NCI-H1417 (cell line): ENCODE measurements at places on chromosomes 7 and 10.

DNA sequence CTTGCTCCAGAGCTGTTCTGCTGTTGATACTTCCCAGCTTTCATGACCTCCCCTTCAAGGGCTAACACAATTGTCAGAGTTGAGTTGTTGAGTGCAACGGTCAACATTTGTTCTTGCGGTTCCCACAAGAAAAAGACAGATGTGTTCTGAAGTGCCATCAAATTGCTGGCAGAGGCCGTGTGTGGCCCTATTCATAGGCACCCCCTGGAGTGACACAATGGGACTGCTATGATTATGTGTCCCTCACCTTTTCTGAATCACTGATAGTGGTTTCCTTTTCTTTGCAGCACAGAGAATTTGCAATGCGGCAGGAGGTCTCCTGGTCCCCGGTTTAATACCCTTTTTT, 5.8 kb upstream of the IGFBP1 start:
- peak; percentile 86 for DNase-seq

- no peak for DNase-seq
Observed at GRCh38 chr7:86411814-86412213, 231.9 kb upstream of the GRM3 start.

- no peak for DNase-seq
Observed at GRCh38 chr10:507908-508444, 181.5 kb downstream of the DIP2C start.

DNA sequence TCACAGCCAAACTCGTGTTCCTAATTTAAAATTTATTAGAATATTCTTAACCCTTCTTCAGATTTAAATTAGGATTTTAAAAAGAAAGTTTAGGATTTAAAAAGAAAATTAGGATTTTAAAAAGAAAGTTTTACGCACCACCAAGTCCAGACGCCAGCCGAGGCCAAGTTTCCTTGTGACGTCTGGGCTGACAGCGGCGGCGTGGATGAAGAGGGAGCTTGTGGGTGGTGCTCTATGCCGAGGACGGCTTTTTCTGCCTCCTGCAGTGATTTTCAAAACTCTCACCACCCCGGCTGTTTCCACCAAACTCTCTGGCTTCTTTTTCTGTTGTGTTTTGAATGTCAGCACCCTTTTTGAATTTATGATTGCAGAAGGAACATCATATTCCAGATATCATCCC, 252.9 kb downstream of the DNAJB6 start:
- DNase-seq, result no peak

DNA sequence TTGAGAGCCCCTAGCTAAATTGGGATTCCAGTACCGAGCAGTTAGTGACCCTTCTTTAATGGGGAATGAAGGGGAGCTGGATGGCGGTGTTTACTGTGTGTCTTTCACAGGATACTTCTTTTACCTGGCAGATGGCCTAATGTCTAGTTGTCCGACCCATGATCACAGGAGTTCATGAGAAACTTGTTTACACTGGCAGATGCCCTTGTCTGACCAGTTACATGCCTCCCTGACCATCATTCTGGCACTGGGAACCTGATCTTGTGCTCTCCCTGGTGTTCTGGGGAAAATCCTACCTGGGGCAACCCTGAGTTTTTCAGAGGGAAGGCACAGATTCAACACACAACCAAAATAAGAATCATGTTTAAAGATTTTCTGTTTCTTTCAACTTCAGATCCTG, 120.1 kb upstream of the SLC13A1 start:
- DNase-seq, result no peak

DNA sequence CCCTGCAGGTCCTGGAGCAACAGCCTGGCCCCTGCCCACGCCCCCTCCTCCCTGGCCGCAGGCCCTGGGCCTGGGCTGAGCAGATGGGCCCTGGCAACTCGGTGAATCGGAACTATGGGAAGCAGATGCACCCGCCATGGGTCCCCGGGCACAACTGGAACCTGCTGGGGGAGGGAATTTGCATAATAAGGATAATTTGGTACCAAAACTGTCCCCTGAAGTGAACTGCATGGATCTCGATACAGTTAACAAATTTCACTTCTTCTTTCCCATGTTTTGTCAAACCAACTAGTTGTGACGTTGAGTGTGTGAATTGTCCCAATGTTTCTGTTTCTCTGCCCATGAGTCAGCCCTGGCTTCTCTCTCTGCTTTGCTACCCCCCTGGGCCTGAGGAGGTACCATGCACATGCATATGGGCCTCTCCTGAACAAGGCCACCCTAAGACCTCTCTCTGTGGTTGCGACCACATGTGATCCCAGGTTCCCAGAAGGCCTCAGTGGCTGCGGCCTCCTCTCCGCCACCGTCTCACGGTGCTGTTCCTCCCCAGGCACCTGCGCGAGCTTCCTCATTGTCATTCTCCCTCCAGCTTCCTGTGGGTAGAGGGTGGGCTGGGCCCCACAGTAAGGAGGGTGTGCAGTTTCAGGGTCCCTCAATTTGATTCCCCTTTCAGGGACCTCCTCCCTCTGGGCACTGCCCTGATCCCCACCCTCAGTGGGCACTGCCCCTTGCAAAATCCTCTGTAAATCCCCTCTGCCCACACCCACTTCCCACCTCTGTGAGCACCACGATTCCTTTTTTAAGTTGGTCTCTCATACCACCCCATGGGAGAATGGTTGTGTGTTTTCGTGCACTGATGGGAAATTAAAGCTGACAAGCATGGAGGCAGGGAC, 40.0 kb downstream of the FIGNL1 start:
- DNase-seq, result no peak

- DNase-seq, result no peak
Observed at GRCh38 chr10:54880996-54881395, 80.0 kb upstream of the PCDH15 start.

DNA sequence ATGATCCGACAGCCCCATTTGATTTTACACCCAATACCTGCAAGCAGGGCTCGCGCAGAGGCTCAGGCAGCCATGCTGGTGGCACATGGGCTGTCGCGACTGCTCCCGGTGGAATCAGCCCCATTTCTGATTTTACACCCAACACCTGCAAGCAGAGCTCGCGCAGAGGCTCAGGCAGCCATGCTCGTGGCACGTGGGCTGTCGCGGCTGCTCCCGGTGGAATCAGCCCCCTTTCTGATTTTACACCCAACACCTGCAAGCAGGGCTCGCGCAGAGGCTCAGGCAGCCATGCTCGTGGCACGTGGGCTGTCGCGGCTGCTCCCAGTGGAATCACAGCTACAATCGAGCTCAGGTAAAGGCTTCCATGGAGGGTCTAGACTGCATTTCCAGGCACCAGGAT, 244.1 kb downstream of the PTPRN2 start:
- DNase-seq, result no peak

GRCh38 chr7:8639668-8640067, 206.3 kb downstream of the NXPH1 start:
- DNase-seq, result no peak

DNA sequence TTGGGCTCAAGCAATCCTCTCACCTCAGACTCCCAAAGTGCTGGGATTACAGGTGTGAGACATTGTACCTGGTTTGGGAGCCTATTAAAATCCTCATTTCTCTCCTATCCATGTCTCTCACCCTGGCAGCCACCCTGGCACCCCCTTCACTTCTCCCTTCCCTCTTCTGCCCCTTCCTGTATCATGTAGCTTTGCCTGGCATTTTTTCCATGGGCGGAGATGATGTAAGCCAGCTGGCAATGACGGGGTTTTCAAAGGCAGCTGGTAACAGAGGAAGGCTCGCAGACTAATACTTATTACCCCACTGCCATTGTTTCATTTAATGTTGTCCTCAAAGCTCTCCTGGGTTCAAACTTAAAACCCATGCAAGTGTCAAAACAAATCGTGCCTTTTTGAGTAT, 61.9 kb downstream of the RGS10 start:
- no peak for DNase-seq

DNA sequence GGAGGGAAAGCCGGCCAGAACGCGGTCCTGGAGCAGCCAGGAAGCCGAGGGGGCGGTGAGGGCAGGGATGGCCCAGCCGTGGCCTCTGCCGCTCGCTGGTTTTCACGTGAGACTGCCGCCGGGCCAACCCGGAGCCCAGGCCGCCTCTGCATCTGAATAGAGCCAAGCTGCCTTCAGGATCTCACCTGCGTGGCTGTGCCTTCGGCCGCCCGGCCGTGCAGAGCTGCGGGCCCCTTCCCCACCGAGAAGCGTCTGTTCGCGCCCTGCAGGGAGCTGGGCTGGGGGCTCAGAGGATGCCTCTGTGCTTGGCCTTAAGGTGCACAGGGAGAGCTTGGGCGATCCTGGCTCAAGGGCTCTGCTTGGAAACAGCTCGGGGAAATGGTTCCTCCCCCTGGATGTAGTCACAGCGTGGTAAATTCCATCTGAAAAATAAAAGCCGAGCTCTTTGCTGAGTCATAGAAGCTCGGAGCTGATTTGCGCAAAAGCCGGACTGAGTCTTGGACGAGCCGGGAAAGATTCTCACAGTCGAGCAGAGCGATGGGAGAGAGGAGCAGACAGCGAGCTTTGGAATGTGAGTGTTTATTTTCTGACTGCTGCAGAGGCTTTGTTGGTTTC, at the start of gene JAKMIP3:
Gene JAKMIP3 (plus strand): TSS at position 456 of the 615 bp plus-strand sequence. CDS start 38,863 bp downstream, outside the sequence.
- peak; percentile 45 for DNase-seq

DNA sequence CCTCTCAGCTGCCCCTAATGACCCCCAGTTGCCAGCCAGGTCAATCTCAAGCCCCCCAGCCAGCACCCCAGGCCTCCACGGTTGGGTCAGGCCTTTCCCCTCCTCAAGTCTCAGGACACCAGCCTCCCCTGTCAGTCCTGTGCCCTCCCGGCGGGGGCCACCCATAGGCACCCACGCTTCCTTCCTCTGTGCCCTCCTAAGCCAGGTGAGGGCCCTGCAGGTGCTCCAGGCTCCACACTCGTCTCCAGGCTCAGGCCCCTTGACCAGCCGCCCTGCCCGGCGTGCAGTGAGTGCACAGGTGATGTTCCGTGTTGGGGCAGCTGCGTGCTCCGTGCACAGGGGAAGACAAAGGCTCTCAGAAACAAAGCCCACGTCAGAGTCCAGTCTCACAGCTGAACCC, 26.8 kb upstream of the ADGRA1 start:
- DNase-seq, result no peak

- no peak for DNase-seq
Observed at GRCh38 chr7:155577509-155577905, 31.1 kb upstream of the CNPY1 start.

- no peak for DNase-seq
Observed at GRCh38 chr10:71984809-71985388, 20.7 kb downstream of the CHST3 start.

GRCh38 chr7:114209968-114210367, 204.6 kb upstream of the FOXP2 start:
- no peak for DNase-seq

DNA sequence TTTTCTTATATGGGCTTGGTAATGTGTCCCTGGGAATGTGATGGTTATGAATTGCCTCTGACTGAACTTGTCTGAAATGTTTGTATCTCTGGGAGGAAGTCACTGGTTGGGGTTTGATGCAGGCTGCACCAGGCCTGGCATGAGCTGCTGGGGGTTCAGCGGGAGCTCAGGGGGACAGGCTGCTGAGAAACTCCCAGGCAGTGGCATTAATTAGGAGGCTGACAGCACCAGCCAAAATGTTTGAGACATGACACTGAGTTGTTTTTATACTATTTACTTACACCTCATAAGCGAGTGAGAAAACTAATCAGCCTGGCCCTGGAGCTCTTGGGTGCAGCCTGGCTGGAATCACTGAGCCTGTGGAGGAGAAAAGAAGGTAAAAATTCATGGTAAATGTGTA, 124.1 kb upstream of the SORCS3 start:
- DNase-seq, result no peak

DNA sequence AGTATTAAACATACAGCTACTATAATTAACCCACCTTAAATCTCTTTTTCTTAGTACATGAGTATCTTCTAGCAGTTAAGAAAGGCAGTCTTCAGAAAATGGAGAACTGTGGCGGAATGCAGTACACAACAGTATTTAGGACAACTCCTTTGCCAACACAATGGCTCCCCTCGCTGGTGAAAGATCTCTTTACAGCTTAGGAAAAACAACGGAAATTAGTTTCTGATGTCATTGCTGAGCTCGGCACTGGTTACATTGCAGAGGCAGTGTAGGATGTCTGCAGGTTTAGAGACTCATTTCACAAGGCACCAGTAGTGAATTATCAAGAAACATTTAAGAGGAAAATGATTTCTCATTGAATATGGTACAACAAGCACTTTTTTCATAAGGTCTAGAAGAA, 43.4 kb downstream of the GLRX3 start:
- peak; percentile 31 for DNase-seq

DNA sequence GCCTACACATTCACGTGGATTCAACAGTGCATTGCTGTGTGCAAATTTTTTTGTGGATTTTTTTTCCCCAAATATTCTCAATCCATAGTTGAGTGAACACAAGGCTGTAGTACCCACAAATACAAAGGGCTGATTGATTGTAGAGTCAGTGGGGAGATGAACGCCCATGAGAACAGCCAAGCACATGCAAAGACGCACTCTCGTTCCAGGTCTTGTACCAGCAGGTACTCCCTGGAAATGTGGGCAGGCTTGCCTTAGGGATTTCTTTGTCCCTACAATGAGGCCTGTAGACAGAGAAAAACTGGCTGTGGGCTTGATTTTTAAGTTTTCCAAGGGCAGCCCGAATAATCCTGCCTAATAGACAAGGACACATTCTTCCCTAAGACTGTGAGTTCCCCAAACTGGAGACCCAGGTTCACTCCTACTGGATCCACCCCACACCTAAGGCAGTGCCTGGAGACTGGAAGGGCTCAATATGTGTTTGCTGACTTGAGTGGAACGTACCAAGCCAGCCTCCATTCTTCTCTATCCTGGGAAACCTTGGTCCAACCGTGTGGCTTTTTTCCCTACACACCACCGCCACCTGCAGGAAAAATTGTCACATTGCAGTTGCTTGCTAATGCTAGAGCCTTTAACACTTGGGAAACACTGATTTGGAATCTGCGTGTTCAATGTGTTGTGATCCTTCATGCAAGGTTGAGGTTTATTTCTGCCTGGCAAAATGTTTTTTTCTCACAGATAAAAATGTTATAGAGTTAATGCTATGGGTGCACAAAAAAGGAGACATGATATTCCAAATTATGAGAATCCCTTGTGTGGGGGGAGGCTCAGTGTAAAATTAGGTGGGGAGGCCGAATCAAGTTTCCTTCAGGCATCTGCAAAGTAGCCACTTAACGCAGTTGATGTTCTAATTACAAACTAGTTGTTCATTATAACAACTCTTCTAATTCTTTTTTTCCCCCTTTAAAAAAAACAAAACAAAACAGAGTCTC, 49.3 kb downstream of the PPP1R17 start:
- DNase-seq, result peak; percentile 83

- DNase-seq, result no peak
Observed at GRCh38 chr10:75407713-75408508, 6.3 kb upstream of the ZNF503 start.

GRCh38 chr10:30166929-30167328, 107.5 kb upstream of the JCAD start:
- no peak for DNase-seq
